ENCODE measurements at places on chromosomes 4 and X. TPM values are rescaled to one million over a fixed set of nuclear protein-coding genes. Genes with fewer than 3 reads are reported as not detected.

- DNase-seq: no peak
- no peak overlapping the region for H3K27ac ChIP-seq
- H3K27me3 ChIP-seq: no peaks in the 10 kb centered on the region
- no peaks in the 10 kb centered on the region for H3K36me3 ChIP-seq
- no peak overlapping the region for H3K4me3 ChIP-seq
Measured at GRCh38 chrX:39504850-39505259, 592.9 kb downstream of the BCOR start.

GRCh38 chr4:83082777-83083176, 31.8 kb downstream of the PLAC8 start:
- H3K4me3 ChIP-seq: no peak overlapping the region
- H3K4me1 ChIP-seq: no peaks in the 10 kb centered on the region
- no peak for DNase-seq
- H3K36me3 ChIP-seq: no peaks in the 10 kb centered on the region
- no peak overlapping the region for H3K27ac ChIP-seq
- H3K27me3 ChIP-seq: no peaks in the 10 kb centered on the region

DNA sequence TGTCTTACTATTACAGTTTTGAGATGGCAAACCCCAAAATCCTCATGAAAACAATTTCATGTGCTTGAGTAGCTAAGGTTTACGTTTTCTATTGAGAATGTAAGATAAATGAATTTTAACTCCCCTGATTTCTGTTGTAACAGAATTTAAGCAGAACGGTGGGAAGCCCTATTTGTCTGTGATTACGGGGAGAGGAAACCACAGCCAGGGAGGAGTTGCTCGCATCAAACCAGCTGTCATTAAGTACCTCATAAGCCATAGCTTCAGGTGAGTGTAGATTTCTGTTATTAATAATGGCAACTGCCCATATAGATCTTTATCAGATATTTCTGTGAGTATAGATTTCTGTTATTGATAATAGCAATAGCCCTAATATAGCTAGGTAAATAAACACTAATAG, 44.2 kb upstream of the RHOH start:
- H3K27ac ChIP-seq: no peak overlapping the region
- no peaks in the 10 kb centered on the region for H3K36me3 ChIP-seq
- H3K4me3 ChIP-seq: no peak overlapping the region
- DNase-seq: no peak
- H3K27me3 ChIP-seq: no peaks in the 10 kb centered on the region

- no peaks in the 10 kb centered on the region for H3K4me1 ChIP-seq
- DNase-seq: no peak
- H3K27ac ChIP-seq: no peak overlapping the region
- H3K4me3 ChIP-seq: no peak overlapping the region
Measured at GRCh38 chrX:19947612-19948011, 43.2 kb downstream of the BCLAF3 start.

- no peak for DNase-seq
- H3K4me3 ChIP-seq: no peak overlapping the region
- no peaks in the 10 kb centered on the region for H3K27me3 ChIP-seq
- H3K4me1 ChIP-seq: no peaks in the 10 kb centered on the region
Measured at GRCh38 chr4:103645991-103646390, 73.8 kb downstream of the TACR3 start.

Gene PORCN
- total RNA-seq: 18.0 TPM

Gene AWAT2
- not detected for total RNA-seq

Gene ODAPH
- total RNA-seq: not detected

Gene AFP
- total RNA-seq: 0.69 TPM

Gene USP26
- total RNA-seq: not detected

Gene SPANXA2
- not detected for total RNA-seq
